Hematopoietic multipotent progenitor cell (in vitro differentiated cells): ENCODE measurements at places on chromosomes 1 and 21. TPM values are rescaled to one million over a fixed set of nuclear protein-coding genes. Genes with fewer than 3 reads are reported as not detected.

The PMF1 gene
- 103 TPM for total RNA-seq

The DRAXIN gene
- 0.27 TPM for total RNA-seq

The FOXO6 gene
- total RNA-seq: 0.27 TPM

The LENEP gene
- total RNA-seq: 0.54 TPM

The GORAB gene
- total RNA-seq: 3.0 TPM

The OBSCN gene
- 85.9 TPM for total RNA-seq

The ANGPTL3 gene
- not detected for total RNA-seq

The CHML gene
- total RNA-seq: 14.0 TPM

The CAPN9 gene
- not detected for total RNA-seq
